ENCODE measurements at places on chromosomes 2 and 18.

- no peak for DNase-seq
Observed at GRCh38 chr2:105990624-105991023, 203.5 kb downstream of the UXS1 start.

DNA sequence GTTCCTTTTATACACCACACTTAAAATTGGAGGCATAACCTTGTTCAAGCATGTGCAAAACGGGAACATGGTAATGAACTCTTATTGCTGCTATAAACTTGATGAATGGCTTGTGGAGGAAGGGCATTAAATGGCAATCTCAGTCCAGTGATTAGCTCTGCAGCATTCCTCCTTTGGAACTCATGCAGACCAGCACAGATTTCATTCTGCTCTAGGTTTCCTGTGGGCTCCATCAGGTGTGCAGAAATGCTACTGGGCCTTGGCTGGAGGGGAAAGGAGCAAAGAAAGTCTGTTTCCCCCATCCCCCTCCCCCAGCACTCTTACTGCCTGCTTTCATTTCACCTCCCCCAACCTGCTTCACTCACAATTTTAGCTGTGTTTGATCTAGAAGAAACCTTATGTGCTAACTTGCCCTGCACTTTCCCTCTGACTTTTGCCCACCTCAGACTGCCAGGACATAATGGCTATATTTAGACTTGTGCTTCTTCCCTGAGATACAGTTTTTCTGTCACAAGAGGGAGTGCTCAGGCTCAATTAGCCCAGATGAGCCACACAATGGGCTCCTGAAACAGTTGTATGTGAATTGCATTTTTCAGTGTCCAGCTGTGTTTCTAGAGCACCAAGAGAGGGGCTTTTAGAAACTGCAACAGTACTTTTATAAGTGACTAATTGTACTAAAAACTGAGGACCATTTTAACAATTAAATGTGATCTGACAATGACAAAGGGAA lies 109.8 kb downstream of the FSHR start:
- DNase-seq = no peak

DNA sequence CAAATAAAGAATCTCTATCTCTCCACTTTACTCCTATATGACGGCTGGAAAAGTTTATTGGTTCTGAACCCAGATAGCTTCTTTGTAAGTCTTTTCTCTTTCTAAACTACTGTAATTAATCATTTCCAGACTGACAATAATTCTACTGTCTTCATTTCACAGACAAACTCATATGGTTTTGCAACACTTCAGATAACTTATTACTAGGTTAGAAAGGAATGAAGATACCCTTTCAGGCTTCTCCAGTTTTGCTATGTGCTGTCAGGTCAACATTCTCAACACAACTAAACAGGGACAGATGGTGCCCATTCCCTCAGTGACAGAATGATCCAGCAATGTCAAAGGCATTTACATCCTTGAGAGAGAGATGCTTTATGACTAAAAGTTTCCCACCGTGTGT lies 198.5 kb upstream of the ITGA4 start:
- DNase-seq = no peak

DNA sequence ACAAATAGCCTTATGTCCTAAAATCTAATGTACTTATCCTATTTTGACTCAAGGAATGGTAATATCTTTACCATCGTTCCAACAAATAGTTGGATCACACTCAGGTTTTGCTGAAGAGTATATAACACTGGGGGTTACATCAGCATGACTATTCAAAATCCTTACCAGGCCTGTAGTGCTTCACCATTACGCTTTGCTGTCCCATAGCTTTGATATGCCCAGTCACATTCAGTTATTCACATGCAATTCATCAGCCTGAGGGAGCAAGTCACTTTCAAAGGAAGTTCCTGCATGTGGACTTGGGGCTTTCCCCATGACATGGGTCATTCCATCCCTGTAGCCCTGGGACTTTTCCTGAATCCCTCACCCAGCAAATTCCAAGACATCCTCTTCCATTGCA lies 39.6 kb downstream of the FTCDNL1 start:
- DNase-seq = no peak
